CD14-positive monocyte (primary cell): ENCODE measurements at places on chromosomes 11 and 22. TPM values are rescaled to one million over a fixed set of nuclear protein-coding genes. Genes with fewer than 3 reads are reported as not detected.

The OR52R1 gene
- not detected for polyA plus RNA-seq

DNA sequence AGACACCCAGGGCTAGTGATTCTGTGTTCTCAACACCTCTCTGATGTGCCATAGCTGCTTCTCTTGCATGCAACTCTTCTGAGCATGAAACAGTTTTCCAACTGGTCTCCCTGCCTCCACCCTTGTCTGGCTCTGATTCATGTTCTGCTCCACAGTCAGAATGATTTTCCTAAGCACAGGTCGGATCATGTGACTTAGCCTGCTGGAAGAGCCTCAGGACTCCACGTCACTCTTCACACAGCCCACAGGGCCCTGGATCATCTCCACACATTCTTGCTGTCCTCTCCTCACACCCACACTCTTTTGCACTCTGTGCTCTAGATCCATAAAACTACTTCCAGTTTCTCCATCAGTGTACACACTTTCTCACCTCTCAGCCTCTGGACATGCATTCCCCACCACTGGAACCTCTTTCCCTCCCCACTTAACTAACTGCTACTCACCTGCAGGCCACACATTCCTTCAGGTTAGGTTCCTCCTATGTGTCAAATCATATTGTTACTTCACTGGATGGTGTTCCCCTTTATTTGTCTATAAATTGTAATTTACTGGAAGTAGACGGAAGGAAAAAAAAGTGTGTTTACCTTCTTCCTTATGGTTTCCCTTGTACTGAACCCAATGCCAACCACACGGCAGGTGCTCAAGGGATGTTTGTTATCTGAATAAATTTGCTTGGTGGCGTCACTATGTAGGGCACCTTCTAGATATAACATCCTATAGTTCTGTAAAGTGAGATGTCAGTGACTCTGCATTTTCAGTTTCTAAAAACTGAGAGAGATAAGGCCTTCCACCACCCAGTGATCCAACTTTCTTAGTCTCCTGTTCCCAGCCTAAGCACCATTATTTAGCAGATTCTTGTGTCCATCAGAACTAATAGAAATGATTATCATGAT is 133.7 kb downstream of the ETS1 start:
- no peak overlapping the region for H3K4me3 ChIP-seq
- DNase-seq: no peak

The RRAS2 gene
- 0.05 and 0.31 TPM in 2 replicates for polyA plus RNA-seq

DNA sequence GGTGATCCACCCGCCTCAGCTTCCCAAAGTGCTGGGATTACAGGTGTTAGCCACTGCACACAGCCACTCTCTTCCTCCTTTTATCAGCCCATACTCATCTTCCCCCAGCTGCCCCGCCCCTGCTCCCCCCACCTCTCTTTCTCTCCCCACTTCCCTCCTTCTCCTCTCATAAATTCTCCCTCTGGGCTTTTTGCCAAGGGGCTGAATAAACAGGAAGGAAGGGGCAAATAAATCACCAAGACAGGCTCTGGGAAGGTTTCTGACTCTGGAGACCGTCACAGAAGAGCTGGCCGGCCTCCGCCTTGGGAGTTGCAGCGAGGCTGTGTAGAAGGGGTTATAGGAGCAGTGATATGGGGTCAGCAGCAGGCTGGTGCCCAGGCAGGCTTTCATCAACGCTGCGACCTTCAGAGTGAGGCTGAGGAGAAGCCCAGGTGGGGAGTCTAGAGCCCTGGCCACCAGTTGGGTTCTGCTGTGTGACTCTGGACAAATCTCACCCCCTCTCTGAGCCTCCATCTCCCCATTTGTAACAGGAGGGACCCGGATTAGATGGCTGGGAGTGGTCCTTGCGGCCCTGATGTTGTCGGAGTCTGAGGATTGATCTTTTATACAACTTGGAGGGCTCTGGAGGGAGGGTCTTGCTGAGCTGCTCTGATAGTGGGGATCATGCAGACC is 62.6 kb upstream of the RASD2 start:
- H3K4me3 ChIP-seq: peak overlapping the region; percentile 35
- no peak overlapping the region for H3K27ac ChIP-seq

DNA sequence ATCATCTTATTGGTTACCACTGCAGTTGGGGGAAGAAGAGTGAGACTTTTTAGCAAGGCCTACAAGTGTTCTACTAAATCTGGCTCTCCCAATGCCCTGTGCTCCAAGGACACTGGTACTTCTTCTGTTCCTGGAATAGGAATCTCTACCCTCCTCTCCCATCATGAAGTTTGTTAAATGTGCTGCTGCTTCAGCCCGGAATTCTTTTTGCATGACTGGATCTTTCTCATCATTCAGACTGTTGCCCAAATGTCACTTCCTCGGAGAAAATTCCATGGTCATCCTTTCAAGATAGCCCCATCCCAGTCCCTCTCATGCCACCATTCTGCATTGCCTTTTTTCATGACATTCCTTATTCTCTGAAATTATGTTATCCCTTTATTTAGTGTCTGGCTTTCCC is 400.8 kb downstream of the SOX6 start:
- no peak overlapping the region for H3K4me3 ChIP-seq
- H3K27me3 ChIP-seq: no peaks in the 10 kb centered on the region
- no peak for DNase-seq
- no peaks in the 10 kb centered on the region for H3K36me3 ChIP-seq

The CXCR5 gene
- polyA plus RNA-seq: 0.09 TPM

GRCh38 chr11:24900514-24900913 is 403.7 kb downstream of the LUZP2 start:
- H3K27me3 ChIP-seq: no peaks in the 10 kb centered on the region
- H3K27ac ChIP-seq: no peak overlapping the region
- no peak for DNase-seq
- H3K4me1 ChIP-seq: no peaks in the 10 kb centered on the region

The LINC01488 gene
- polyA plus RNA-seq: not detected

DNA sequence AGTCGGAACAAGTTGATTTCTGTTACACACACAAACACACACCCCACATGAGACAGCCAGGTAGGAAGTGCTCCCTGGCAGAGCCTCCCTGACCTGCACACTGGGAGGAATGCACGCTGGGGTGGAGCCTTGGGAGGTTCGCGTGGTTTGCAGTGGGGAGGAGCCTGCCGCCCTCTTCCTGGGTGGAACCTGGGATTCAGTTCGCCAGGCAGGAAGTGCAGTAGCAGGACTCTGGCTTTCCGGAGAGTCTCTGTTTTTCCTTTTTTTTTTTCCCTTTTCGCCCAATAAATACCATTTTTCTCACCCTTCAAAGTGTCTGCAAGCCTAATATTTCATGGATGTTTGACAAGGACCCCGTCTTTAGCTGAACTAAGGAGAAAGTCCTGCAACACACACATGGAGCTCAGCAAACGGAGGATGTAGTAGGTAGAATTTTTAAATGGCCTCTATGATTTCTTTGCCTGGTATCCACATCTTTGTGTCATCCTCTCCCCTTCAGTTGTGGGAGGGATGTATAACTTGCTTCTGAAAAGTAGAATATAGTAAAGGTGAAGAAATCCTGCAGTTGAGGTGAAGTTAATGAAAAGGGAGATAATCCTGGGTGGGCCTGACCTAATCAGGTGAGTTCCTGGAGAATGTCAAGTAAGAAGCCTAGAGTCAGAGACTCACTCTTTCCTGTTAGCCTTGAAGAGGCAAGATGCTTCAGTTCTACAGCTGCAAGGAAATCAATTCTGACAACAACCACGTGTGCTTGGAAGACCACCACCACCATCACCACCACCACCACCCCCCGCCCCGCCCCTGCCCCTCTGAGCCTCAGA is 72.9 kb downstream of the PIWIL4 start:
- H3K27ac ChIP-seq: peak overlapping the region; percentile 61
- H3K36me3 ChIP-seq: no peaks in the 10 kb centered on the region
- no peak for DNase-seq
- H3K4me1 ChIP-seq: peaks cover 52% of the 10 kb centered on the region

GRCh38 chr22:30582788-30583545 is 8.5 kb upstream of the GAL3ST1 start:
- no peaks in the 10 kb centered on the region for H3K4me1 ChIP-seq
- H3K27ac ChIP-seq: no peak overlapping the region
- DNase-seq: no peak
- H3K36me3 ChIP-seq: peaks cover 98% of the 10 kb centered on the region
- no peaks in the 10 kb centered on the region for H3K27me3 ChIP-seq

GRCh38 chr11:120108154-120108784 is 29.6 kb downstream of the TRIM29 start:
- H3K4me3 ChIP-seq: no peak overlapping the region
- no peak overlapping the region for H3K27ac ChIP-seq
- peak; percentile 41 for DNase-seq
- no peaks in the 10 kb centered on the region for H3K36me3 ChIP-seq
- H3K27me3 ChIP-seq: no peaks in the 10 kb centered on the region

The RRM1 gene
- 1.6 and 5.4 TPM in 2 replicates for polyA plus RNA-seq
